ENCODE measurements at places on chromosomes 7 and 10.

- no peak for DNase-seq
Observed at GRCh38 chr7:29063236-29063635, 83.1 kb downstream of the CPVL start.

DNA sequence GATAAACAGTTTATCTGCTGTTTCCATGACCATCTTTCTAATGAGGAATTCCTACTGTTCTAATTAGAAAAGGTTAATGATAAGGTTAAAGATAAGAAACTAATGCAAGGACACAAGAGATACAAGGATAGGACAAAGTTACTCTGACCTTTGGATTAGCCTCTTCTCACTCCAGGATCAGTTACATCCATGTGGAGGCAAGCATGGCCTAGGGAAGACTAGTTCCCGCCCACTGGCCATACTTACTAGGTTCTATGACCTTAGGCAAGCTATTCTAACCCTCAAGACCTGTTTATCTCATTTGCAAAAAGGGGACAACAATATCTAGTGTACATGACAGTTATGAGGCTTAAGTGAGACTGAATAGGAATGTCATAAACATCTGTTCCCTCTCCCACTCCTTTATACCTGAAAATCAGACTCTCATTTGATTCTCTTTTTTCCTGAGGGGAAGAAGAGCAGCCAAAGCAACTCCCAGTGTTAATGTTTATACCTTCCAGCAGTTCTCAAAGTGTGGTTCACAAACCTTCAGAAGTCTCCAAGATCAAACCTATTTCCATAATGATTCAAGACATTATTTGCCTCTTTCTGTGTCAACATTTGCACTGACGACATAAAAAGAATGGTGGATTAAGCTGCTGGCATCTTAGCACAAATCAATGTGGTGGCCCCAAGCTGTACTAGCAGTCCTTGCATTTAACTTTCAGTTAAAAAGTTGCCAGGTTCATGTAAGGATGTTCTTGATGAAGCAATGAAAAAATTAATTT lies 72.0 kb downstream of the SRPK2 start:
- DNase-seq, result no peak

GRCh38 chr10:127976286-127976685 lies 69.4 kb downstream of the PTPRE start:
- DNase-seq, result no peak

DNA sequence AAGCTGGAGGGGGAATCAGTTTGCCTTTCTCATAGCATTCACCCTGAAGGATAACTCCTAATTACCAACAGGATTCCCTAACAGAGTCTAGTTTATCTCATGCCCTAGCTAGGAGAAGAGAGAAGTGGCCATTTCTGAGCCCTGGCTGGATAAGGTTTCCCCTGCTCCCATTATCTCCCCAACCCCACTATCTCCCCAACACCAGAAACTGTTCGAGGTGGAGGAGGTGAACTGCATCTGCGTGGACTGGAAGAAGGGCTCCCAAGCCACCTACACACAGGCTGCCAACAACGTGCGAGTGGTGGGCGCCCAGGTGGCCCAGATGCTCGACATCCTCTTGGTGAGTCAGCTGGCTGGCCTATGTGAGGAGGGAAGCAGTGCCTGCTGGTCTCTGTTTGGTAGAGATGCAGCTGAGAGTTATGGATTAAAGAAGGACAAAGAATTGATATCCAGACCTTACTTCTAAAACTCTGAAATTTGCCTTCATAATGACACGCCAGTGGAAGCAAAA lies 3.8 kb downstream of the PNLIPRP1 start:
- no peak for DNase-seq

DNA sequence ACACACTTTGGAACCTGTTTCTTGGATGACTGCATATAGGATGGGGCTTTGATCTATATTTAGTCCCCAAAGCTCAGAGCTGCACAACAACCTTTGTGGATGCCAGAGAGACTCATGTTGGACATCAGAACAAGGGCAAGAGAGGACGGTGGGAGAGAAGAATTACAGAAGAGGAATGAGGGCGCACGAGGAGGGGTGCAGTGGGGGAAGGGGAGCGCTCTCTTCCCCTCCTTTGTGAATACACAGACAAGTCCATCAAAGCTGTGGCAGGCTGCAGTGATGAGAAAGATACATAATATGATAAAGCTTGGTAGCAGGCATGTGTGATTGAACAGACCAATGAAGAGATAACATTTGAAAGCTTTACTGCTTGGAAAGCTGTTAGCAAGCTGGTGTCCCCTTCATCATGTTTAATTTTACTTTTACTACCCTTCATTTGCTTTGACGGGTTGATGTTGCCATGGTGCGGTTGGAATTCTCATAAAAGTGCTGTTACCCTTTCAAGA lies 857.8 kb downstream of the KCNMA1 start:
- DNase-seq, result no peak

DNA sequence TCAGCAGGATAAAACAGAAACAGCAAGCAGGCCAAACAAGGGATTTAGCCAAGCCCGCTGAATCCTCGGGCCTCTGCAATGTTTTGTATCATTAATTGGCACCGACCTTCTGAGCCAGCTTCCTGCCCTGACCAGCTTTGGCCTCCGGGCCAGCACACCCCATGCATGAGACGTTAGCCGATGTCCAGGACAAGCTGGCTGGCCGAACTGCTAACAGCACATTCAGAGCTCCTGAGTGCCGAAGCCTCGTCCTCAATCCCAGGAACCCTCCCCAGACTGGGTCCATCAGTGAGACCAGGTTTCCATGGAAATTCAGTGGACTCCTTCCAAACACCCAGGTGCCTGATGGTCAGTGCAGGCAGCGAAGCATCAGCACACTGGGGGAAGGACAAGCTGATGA lies 134.3 kb upstream of the PFKP start:
- no peak for DNase-seq

DNA sequence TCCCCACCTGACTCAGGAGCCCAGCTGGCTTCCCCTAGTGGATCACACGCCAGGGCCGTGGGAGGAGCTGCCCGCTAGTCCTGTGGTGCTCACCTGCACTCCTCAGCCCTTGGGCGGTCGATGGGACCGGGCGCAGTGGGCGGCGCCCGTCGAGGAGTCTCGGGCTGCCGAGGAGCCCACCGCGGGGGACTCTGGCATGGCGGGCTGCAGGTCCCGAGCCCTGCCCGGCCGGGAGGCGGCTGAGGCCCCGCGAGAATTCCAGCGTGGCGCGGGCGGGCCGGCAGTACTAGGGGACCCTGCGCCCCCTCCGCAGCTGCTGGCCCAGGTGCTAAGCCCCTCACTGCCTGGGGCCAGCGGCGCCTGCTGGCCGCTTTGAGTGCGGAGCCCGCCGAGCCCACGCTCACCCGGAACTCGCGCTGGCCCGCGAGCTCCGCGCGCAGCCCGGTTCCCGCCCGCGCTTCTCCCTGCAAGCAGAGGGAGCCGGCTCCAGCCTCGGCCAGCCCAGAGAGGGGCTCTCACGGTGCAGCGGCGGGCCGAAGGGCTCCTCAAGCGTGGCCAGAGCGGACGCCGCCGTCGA lies 367.9 kb downstream of the TYW1 start:
- no peak for DNase-seq

DNA sequence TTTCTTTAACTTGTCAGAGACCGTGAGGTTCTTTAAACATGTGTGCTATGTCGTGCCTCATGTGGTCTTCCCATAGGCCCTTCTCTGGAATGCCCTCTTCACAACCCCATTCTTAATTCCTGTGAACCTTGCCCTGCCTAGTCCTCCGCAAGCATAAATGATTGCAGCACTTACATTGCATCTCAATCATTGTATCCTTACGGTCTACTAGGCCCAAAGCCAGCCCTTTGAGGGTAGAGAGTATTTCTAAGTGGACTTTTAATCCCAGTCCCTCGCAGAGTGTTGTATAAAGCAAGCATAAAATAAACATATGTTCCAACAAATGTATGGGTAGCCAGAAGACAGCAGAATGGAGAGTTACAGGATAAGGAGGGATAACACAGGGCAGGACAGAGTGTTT lies 92.1 kb upstream of the FAM133B start:
- no peak for DNase-seq

GRCh38 chr10:24440817-24441797 lies 232.2 kb downstream of the KIAA1217 start:
- DNase-seq, result no peak

DNA sequence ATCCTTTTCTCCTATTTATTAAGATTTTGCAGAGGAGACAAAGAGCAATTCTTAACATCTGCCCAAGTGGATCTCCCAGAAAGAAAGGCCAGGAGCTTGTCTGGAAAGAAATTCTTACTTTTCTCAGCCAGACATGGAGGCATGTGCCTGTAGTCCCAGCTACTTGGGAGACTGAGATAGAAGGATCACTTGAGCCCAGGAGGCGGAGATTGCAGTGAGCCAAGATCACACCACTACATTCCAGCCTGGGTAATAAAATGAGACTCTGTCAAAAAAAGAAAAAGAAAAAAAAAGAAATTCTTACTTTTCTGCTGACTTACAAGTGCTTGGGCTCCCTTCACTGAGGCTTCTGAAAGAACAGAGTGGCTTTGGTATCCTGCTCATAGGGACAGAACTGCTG lies 2.4 kb upstream of the CYP3A43 start:
- no peak for DNase-seq

GRCh38 chr7:40571796-40572195 lies 437.0 kb downstream of the SUGCT start:
- no peak for DNase-seq

DNA sequence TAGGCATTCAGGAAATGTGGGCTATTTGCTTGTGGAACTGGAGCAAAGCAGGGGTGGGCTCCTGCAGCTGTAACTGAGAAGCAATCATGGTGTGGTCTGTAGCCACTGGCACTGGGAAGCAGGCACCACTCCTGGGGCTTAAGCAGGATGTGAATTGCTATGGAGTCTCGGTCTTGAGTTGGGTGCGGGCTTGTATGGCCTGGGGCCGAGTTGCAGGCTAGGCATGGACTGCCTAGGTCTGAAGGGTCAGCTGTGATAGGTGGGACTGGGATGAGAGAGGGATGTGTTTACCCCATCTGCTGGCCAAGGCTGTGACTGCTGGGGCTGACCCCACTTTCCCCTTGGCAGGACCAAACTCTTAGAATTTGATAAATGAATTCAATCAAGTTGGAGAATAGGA lies 43.0 kb downstream of the ADCY1 start:
- DNase-seq, result no peak

- DNase-seq, result no peak
Observed at GRCh38 chr10:63437116-63437949, 28.4 kb downstream of the JMJD1C start.

DNA sequence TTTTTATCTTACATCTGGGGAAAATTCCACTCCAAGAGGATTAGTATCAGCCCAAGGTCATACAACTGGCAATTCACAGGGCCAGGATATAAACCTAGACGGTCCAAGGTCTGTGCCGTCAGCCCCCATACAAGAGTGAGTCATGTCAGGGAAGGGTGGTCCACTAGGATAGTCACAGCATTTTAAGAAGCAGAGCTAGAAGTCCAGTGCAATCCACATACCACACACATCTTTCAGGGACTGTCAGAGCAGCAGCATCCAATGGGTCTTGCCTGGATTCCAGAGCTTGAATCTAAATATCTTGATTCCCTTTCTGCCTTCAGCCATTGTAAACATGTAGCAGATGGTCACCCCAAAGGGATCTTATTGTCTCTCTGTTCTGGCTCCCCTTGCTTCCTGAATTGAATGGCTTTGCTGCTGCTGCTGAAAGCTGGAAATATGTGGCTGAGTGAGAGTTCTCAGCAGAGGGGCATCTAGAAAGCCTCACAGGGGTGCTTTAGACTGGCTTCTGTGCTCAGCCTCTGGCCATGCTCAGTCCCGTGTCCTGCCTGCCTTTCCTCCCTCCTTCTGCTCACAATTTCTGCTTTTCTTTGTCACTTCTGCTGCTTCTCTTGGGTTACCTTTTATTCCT lies 9.9 kb upstream of the OR6V1 start:
- no peak for DNase-seq

- no peak for DNase-seq
Observed at GRCh38 chr7:120218712-120219111, 54.3 kb upstream of the KCND2 start.

- no peak for DNase-seq
Observed at GRCh38 chr10:114825513-114826253, 4.1 kb downstream of the FHIP2A start.

DNA sequence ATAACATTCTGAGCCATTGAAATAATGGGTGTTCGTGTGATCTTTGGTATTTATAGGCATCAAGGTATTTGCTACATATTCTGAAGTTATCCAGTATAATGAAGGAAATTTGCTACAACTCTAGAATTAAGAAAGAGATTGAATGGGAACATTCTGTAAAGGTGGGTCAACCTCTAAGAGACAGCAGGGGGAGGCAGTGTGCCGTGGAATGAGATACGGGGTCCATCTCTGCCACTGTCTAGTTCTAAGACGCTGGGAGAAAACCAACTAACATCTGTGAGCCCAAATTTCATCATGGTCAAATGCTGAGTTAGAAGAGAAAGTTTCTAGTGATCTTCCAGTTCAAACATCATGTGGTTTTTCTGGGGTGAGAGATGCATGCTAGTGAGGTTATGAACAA lies 368.9 kb downstream of the SORCS1 start:
- no peak for DNase-seq

GRCh38 chr7:2760098-2760889 lies 72.3 kb downstream of the AMZ1 start:
- no peak for DNase-seq

DNA sequence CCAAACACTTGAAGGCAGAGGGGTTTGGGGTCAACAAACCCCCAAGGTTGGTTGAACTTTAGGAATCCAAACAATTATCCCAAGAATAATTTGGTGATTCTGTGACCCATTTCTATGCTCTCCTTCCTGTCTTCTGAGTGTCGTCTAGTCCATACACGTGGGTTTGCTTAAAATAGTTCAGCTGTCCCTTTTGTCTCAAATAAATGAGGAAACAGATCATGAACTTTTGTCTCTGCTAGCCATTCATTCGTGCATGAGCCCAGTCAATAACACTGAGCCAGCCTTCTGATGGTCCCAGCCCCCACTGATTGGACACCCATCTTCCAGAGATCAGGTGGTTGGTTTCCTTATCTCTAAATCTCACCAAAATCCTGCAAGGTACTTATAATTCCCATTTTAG lies 255.4 kb downstream of the PRPF18 start:
- DNase-seq, result no peak

Measured in stimulated activated CD4-positive, alpha-beta T cell treated with anti-CD3 and anti-CD28 coated beads, Interleukin-4, amount 100 ng/mL, for 1 hour (primary cell).